ENCODE measurements at places on chromosomes 4 and X. TPM values are rescaled to one million over a fixed set of nuclear protein-coding genes. Genes with fewer than 3 reads are reported as not detected.

Gene C4orf17
- polyA plus RNA-seq: not detected

Gene ZCCHC4
- 3.8 TPM for polyA plus RNA-seq

Gene ARSJ
- polyA plus RNA-seq: not detected

Gene FGFR3
- polyA plus RNA-seq: not detected

Gene KLB
- polyA plus RNA-seq: not detected

Gene NPNT
- polyA plus RNA-seq: not detected

Gene POU3F4
- polyA plus RNA-seq: not detected

Gene MAGEA2B
- not detected for polyA plus RNA-seq

Gene EGFL6
- not detected for polyA plus RNA-seq

Gene ZFX
- polyA plus RNA-seq: 38.6 TPM

Gene HEPH
- not detected for polyA plus RNA-seq

Gene MAGED4B
- polyA plus RNA-seq: not detected

Gene RASSF6
- not detected for polyA plus RNA-seq

Gene GPRASP1
- 0.41 TPM for polyA plus RNA-seq

Gene SLC7A11
- not detected for polyA plus RNA-seq

Gene MSX1
- 0.19 TPM for polyA plus RNA-seq

Gene SUV39H1
- polyA plus RNA-seq: 16.4 TPM

Gene SLC6A8
- polyA plus RNA-seq: 0.09 TPM

Gene CSAG1
- polyA plus RNA-seq: not detected

Gene DSPP
- not detected for polyA plus RNA-seq

Gene SUPT20HL2
- not detected for polyA plus RNA-seq

Gene KLHL4
- 0.51 TPM for polyA plus RNA-seq

Gene UGT2B10
- polyA plus RNA-seq: not detected

Gene TMSB15A
- not detected for polyA plus RNA-seq

Gene SPANXA1
- polyA plus RNA-seq: not detected

Gene SLC38A5
- 26.5 TPM for polyA plus RNA-seq

Gene HSFX1
- polyA plus RNA-seq: 0.26 TPM

Gene MAOA
- polyA plus RNA-seq: not detected

Gene CPZ
- not detected for polyA plus RNA-seq

Gene SMARCA5
- 20.1 TPM for polyA plus RNA-seq

Gene STK32B
- polyA plus RNA-seq: not detected

Gene TMEM255A
- polyA plus RNA-seq: 4.0 TPM

Gene TRIML2
- not detected for polyA plus RNA-seq

Gene EDA2R
- polyA plus RNA-seq: not detected

Gene PDZD4
- polyA plus RNA-seq: 11.4 TPM

Gene SPANXA2
- not detected for polyA plus RNA-seq

Gene RS1
- not detected for polyA plus RNA-seq

Gene PPP4R3C
- not detected for polyA plus RNA-seq

Gene SHROOM4
- polyA plus RNA-seq: not detected

Gene TLR3
- polyA plus RNA-seq: 13.3 TPM

Gene LGI2
- polyA plus RNA-seq: not detected

Gene FAAH2
- not detected for polyA plus RNA-seq

Gene PAGE2B
- not detected for polyA plus RNA-seq

Gene IGBP1
- polyA plus RNA-seq: 55.6 TPM

Gene TMEM144
- 0.36 TPM for polyA plus RNA-seq

Gene DRP2
- 0.32 TPM for polyA plus RNA-seq

Gene XAGE2
- not detected for polyA plus RNA-seq

Gene XKRX
- not detected for polyA plus RNA-seq

Gene SLIT2
- not detected for polyA plus RNA-seq

Gene SLC6A14
- not detected for polyA plus RNA-seq

Gene ETDB
- not detected for polyA plus RNA-seq

Gene SPIN2A
- polyA plus RNA-seq: not detected

Gene F8A3
- polyA plus RNA-seq: 3.1 TPM

Gene GDI1
- 37.8 TPM for polyA plus RNA-seq

Gene SSX2B
- not detected for polyA plus RNA-seq

Gene TLR2
- 2.6 TPM for polyA plus RNA-seq

Gene FHDC1
- not detected for polyA plus RNA-seq

Gene EVC2
- polyA plus RNA-seq: not detected

Gene TRIM60
- not detected for polyA plus RNA-seq

All from immature natural killer cell (primary cell).